Left ventricle myocardium superior (tissue), 1 donor: ENCODE measurements at places on chromosomes 16 and 17. TPM values are rescaled to one million over a fixed set of nuclear protein-coding genes. Genes with fewer than 3 reads are reported as not detected.

DNA sequence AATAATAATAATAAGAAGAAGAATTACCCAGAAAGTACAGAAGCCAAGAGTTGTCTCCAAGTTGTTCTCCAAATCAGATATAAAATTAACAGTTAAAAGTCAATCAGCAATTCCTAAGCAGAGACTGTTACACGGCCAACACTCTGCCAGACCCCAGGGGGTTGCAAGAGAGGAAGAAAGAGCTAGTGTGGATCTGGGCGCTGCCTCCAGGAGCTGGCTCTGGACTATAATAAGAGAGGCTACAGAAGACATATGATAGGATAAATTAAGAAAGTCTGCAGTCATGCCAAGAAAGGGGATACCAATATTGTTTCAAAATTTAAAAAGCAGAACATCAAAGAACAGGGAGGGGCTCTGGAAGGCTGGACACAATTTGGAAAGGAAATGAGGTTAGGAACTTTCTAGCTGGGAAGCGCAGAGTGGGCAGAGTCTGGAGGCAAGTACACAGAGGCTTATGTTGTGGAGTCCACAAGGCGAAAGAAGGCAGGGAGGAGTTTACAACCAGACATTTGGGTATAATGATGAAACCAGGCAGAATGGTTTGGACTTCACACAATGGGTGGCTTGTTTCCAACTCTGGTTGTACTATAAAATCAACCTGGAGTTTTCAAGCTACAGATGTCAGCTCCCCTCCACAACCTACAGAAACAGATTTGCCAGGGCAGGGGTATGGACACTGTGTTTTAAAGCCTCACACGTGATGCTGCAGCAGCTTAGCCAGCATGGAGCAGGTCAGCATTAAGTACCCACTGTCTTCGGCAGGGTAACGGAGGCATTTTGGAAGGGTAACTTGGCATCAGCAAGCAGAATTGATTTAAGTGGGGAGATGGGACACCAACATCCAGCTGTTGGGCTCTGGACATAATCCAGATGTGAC lies 49.4 kb downstream of the SLC39A11 start:
- DNase-seq, result no peak

GRCh38 chr16:4601864-4602186 lies 12.9 kb downstream of the UBALD1 start:
- no peak for DNase-seq

GRCh38 chr16:7615565-7615964 lies 282.9 kb downstream of the RBFOX1 start:
- no peak for DNase-seq

Gene MOSMO
- 11.3 TPM for total RNA-seq

Gene TMIGD1
- total RNA-seq, result not detected

DNA sequence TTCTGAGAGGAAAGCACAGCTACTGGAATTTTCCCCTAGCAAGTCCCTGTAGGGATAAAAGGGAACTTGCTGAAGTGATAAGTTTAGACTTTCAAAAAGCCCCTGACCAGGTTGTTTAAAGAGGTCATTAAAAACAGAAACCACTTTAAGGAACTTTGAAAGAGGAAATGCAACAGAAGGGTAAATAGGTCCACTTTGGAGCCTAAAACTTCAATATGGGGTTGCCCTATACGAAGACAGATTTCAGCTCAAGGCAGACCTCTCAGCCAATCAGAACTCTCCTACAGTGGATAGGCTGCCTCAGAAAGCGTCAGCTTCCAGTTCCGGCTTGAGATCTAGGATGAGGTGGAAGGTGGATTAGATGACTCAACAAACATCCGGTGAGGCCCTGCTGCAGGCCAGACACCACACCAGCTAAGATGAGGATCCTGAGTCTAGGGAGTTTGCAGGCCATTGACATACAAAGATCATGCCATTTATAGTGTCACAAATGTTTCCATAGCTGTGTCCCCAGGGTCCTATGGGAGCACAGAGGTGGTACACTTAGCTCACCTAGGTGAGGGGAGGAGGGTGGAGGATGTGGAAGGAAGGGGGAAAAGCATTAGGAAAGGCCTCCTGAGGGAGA lies 7.9 kb upstream of the MFSD6L start:
- DNase-seq, result no peak

Gene HOXB1
- not detected for total RNA-seq

Gene SSH2
- total RNA-seq, result 36.8 TPM

- peak; percentile 64 for DNase-seq
Observed at GRCh38 chr16:88062341-88063210, 111.3 kb downstream of the BANP start.

Gene CRHR1
- total RNA-seq, result not detected

Gene TMC7
- 1.1 TPM for total RNA-seq

DNA sequence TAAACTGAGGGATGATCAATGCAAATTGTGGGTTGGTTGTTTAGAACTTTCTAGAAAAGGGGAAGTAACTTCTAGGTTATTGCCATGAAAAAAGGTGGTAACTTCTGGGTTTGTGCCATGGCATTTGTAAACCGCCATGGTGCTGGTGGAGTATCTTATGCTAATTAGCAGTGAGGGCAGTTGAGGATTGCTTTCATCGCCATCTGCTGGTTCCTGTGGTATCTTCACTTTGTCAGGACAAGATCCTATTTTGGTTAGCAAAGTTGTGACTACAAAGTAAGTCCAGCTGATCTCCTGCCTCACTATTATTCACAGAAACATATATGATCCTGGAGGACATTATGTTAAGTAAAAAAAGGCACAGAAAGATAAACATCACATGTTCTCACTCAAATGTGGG lies 1332.3 kb downstream of the CDH11 start:
- no peak for DNase-seq

GRCh38 chr16:47779201-47780016 lies 318.3 kb downstream of the PHKB start:
- DNase-seq, result no peak

- no peak for DNase-seq
Observed at GRCh38 chr16:88370365-88370764, 12.4 kb upstream of the ZNF469 start.

Gene DUS1L
- 67.7 TPM for total RNA-seq

DNA sequence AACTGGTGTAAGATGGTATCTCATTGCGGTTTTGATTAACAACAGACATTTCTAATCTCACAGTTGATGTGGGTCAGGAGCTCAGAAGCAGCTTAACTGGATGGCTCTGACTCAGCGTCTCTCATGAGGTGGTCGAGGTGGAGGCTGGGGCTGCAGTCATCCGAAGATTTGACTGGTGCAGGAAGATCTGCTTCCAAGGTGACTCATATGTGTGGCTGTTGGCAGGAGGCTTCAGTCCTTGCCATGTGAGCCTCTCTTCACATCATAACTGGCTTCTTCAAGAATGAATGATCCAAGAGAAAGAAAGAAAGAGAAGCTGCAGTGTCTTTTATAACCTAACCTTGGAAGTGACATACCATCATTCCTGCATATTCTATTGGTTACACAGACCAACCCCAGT lies 376.1 kb downstream of the SEC14L1 start:
- DNase-seq, result no peak

Gene PRSS36
- total RNA-seq, result 2.7 TPM

GRCh38 chr16:49505556-49505955 lies 132.0 kb downstream of the C16orf78 start:
- DNase-seq, result no peak

DNA sequence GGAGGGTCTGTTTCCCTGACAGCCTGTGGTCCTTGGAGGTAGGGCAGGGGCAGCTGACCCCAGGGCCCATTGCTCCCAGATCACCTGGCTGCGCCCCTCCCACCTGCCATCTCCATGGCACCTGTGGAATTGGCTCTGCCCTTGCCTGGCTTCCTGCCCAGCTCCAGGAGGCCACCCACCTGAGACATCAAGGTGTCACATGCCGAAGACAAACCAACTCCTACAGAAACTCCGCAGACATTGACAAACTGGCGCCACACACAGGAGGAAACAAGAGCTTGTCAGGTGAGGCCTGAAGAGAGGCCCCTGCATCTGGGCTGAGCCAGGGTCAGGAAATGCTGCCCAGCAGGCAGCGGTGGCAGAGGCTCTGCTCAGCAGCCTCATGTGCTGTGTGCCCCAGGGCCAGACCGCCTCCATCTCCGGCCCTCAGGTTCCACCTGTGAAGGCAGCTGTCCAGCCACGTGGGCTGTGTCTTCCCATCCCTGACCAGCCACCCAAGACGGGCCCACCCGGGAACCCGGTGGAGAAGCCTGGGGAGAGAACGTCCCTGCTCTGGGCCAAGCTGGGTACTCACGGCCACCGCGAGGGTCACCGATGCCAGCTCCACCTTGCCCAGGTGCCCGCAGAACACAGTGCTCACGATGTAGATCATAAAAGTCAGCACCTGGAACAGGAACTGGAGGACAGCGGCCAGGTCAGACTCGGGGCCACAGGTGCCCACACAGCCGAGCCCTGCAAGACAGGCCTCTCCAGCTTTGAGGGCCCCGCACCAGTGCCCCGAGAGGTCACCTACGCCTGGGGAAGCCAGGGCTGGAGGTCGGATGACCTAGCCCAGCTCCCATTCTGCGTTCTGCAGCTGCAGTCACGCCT lies 1.6 kb downstream of the SLC47A2 start:
- DNase-seq, result no peak
